CD8-positive, alpha-beta T cell (primary cell): ENCODE measurements at places on chromosomes 13 and 19.

GRCh38 chr13:60047918-60048317 is 115.8 kb downstream of the DIAPH3 start:
- DNase-seq: no peak

- no peak for DNase-seq
Measured at GRCh38 chr19:44646049-44646416, 2.3 kb downstream of the PVR start.

- peak; percentile 81 for DNase-seq
Measured at GRCh38 chr19:47296036-47296435, 13.6 kb upstream of the C5AR1 start.

GRCh38 chr19:48487544-48487943 is 18.4 kb downstream of the CYTH2 start:
- DNase-seq: no peak

DNA sequence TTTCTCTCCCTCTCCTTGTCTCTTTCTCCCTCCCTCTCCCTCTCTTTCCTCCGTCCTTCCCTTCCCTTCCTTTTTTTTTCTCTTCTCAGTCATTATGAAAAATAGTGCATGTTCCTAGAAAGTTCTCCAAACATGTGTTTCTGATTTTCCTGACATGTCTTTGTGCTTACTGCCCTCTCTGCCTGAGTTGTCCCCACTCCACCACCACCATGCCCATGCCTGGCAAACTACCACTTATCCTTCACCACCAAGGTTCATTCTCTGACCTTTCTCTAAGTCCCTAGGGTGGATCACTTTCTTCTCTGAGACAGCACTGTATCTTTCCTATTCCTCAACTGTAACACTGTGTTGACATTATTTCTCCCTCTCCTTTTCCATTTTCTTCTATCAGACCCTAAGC is 98.2 kb downstream of the LACC1 start:
- DNase-seq: no peak

DNA sequence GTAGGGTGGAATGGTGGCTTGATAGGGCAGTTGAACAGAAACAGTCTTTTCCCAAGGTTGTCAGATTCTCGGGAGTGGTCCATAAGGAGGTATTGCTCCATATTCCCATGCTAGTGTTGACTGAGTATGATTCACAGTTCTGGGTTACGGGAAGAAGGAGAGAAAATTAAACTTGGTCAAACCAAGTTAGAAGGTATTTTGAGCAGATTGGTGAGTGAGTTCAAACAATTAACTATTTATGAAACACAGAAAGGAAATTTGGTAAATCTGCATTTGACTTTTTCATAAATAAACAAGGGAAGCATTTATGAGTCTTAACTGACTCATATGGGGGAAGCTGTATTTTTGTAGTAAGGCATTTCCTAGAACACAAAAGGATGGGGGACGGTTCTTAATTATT is 2419.4 kb downstream of the PCDH9 start:
- no peak for DNase-seq

DNA sequence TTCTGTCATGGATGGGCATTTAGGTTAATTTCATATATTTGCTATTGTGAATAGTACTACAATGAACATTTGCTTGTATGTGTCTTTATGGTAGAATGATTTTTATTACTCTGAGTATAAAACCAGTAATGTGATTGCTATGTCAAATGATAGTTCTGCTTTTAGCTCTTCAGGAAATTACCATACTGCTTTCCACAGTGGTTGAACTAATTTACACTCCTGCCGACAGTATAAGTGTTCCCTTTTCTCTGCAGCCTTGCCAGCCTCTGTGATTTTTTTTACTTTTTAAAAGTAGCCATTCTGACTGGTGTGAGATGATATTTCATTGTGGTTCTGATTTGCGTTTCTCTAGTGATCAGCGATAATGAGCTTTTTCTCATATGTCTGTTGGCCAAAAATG is 6.5 kb downstream of the SIGLEC7 start:
- DNase-seq: no peak

GRCh38 chr19:36203293-36203692 is 11.2 kb downstream of the ZNF565 start:
- DNase-seq: no peak

GRCh38 chr13:33348366-33348765 is 62.8 kb upstream of the STARD13 start:
- DNase-seq: no peak

DNA sequence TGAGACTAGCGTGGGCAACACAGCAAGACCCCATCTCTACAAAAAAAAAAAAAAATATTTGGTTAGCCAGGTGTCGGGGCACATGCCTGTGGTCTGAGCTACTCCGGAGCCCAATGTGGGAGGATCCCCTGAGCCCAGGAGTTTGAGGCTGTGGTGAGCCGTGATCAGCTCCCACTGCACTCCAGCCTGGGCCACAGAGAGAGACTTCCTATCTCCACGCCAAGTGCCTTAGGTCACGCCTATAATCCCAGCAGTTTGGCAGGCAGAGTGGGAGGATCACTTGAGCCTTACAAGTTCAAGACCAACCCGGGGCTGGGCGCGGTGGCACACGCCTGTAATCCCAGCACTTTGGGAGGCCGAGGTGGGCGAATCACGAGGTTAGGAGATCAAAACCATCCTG is 8.7 kb upstream of the ADAT3 start:
- no peak for DNase-seq

DNA sequence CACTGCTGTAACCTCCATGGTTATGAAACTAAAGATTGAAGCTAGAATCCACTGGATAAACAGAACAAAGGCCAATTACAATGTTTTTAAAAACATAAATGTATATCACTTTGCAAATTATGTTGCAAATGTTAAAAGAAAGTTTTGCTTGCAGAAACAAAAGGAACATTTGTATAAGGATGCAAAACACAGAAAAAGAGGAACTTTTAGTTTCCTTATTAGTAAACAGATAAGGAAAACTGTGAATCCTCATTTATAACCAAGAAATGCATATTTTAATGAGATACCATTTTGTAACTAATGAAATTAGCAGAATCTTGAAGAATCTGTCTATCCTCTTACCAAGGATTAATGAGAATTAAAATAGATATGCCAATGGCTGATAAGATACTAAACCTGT is 32.3 kb downstream of the LPAR6 start:
- DNase-seq: no peak

GRCh38 chr13:25819856-25820530 is 231.8 kb downstream of the SHISA2 start:
- no peak for DNase-seq

- peak; percentile 91 for DNase-seq
Measured at GRCh38 chr19:18000915-18001776, 6.8 kb upstream of the ARRDC2 start.

GRCh38 chr19:50043967-50044366 is 18.2 kb downstream of the ZNF473 start:
- no peak for DNase-seq

- DNase-seq: no peak
Measured at GRCh38 chr13:31029102-31029501, 96.6 kb downstream of the TEX26 start.

DNA sequence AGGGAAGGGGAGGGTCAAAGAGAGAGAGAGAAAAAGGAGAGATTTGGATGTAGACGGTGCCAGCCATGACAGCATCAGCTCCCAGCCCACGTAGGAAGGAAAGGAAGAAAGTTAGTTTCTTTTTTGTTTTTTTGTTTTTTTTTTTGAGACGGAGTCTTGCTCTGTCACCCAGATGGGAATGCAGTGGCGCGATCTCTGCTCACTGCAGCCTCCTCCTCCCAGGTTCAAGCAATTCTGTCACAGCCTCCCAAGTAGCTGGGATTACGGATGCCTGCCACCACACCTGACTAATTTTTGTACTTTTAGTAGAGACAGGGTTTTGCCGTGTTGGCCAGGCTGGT is 27.6 kb downstream of the ELL start:
- DNase-seq: peak; percentile 48
